CD4-positive, alpha-beta T cell (primary cell): ENCODE measurements at places on chromosomes 13 and 19.

DNA sequence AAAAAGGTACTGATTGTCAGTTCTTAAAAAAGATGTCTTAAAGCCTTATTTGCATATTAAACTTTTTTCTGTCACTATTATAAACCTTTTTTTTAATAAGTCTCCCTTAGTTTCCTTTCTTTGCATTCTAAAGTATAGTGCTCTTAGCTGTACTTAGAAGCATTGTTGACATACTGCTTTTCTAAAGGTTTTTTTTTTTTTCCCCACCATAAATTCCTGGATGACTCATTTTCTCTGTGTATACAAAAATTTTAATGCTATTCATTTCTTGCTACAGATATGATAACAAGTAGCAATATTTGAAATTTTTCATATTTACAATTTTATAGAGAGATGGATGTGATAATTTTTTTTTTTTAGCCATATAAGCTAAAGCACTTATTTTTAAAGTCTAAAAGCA lies 43.5 kb downstream of the METTL21C start:
- DNase-seq: no peak

- peak; percentile 81 for DNase-seq
Observed at GRCh38 chr19:10603084-10603872, 16.2 kb upstream of the AP1M2 start.

DNA sequence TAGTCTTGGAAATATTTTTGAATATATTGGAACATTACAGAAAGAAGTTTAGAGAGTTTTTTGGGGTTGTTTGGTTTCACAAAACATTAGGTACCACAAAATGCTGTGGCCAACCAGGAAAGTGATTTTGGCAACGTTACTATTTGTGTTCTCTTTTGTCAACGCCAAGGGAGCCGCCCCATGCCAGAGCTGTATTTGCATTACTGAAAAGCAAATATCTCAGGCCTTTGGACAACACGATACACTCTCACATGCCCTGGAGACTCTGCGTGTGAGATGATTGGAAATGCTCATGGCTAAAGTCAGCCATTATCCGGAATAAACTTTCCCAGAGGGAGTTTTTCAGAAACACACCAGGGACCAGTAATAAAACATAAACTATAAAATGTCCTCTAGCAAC lies 324.6 kb downstream of the SHISA2 start:
- no peak for DNase-seq

DNA sequence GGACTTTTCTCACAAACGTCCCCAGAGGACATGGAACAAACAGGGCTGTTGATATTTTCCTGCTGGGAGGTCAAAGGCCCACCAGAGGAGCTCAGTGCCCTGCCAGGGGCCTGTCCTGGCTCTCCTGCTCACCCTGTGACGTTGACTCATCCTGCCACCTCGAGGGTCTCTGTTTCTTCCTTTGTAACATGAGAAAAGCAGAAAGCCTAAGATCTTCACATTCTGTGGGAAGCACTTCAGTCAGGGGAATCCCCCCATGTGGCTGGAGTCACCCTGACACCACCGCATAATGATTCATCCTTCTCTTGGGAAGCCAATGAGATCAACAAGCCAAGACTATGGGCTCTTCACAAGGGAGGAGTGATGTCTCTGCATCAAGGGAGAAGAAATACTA lies 147.9 kb downstream of the KATNAL1 start:
- DNase-seq: no peak

DNA sequence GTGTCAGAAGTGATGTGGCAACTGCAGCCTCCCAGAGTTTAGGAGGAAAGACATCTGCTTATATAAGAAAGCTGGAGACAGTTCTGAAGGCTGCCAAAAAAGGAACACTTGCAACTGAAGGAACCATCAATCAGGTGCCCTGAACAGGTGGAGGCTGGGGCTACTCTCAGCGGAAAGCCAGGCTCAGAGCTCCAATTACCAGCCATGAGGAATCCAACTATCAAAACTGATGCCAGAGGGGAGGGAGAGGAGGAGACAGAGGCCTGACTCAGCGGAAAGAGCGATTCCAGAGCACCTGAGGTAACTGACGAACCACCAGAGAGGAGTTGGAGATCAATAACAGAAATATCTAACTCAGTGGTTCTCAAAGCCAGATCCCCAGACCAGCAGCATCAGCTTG lies 24.3 kb downstream of the LEUTX start:
- no peak for DNase-seq

DNA sequence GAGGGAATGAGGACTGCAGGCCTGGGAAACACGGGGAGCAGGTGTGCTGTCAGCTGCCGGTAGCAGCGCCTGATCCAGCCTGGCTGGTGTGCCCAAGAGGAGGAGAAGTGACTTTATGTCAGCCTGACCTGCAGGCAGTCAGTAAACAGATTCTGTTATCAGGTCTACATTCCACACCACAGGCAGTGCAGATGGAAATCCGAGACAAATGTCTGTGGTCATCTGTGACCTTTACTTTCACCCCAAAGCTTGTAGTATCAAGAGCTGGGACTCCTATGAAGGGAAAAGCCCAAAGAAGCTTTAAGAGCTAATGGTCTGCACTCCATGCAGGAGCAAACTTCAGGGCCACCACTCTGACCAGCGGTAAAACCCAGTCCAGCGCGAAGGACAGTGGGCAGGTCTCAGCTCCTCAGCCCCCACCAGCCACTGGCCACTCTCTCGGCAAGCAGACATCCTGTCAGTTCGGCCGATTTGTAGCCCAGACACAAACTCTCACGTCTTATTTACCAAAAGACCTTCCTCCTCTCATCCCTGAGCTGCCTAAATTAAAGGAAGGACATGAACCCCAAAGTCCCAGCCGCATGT lies 7.7 kb downstream of the EPS15L1 start:
- DNase-seq: no peak

DNA sequence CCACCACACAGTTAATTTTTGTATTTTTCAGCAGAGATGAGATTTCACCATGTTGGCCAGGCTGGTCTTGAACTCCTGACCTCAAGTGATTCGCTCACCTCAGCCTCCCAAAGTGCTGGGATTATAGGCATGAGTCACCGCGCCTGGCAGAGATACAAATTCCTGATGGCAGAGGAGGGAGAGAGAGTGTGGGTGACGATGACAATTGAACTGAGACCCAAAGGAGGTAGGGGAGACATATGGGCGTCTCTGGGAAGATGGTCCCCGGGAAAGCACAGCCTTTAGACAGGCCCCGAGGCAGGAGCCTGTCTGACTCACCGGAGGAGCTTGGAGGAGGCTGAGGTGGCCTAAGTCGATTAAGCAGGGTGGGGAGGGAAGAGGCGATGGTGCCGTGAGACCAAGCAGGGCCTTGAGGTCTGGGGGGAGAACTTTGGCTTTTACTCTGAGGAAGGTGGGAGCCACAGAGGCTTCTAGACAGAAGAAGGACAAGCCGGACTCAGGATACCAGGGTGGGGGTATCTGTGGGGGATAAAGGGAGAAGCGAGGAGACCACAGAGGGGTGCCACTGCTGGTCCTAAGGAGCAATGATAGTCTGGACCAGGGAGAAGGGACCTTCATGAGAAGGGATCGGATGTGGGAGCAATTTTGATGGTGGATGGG lies 38.2 kb downstream of the ARRDC2 start:
- DNase-seq: no peak

DNA sequence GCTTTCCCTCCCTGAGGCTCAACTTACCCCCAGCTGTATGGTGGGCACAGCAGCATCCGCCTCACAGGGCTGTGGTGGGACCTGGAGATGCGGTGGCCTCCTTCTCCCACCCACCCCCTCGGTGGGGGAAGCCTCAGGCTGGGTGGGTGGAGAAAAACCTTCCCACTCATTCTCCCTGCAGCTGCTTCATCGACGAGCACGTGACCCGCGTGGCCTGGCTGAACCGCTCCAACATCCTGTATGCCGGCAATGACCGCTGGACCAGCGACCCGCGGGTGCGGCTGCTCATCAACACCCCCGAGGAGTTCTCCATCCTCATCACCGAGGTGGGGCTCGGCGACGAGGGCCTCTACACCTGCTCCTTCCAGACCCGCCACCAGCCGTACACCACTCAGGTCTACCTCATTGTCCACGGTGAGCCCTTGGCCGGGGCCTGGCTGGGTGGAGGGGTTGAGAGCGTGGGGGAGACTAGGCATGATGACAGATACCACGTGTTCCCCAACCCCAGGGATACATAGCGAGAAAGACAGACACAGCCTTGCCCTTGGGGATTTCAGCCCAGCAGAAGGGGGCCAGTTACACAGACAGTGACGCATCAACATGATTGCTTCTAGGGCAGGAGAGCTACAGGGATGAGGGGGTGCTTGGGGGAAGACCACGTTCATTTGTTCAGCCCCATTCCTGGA lies 12.2 kb downstream of the IGLON5 start:
- DNase-seq: no peak

DNA sequence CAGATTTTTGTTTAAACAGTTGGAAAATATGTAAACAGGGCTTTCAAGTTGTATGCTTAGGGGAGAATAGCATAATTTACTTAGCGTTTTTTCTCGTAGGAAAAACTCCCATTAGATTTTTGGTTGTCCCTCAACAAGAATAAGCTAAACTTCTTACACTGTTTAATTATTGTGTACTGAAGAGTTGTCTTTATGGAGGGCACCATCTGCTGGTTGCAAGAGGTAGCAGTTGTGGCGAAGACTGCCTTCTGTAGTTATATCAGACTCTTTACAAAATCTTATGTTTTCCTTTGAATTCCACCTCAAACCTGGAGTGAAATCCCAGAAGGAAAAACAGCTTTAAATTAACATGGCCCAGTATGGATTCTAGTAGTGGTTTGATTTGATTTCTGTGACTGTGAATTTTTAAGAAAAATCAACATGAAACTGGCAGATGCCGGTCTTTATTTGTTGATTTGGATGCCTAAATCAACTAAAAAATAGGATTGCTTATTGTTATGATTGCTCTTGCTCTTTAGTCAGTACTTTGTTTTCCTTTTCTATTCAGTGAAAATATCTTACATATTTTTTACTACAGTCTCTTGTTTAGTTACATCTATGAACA lies 53.4 kb downstream of the PDS5B start:
- peak; percentile 22 for DNase-seq

- DNase-seq: no peak
Observed at GRCh38 chr19:20359933-20360720, 193.1 kb downstream of the ZNF486 start.

DNA sequence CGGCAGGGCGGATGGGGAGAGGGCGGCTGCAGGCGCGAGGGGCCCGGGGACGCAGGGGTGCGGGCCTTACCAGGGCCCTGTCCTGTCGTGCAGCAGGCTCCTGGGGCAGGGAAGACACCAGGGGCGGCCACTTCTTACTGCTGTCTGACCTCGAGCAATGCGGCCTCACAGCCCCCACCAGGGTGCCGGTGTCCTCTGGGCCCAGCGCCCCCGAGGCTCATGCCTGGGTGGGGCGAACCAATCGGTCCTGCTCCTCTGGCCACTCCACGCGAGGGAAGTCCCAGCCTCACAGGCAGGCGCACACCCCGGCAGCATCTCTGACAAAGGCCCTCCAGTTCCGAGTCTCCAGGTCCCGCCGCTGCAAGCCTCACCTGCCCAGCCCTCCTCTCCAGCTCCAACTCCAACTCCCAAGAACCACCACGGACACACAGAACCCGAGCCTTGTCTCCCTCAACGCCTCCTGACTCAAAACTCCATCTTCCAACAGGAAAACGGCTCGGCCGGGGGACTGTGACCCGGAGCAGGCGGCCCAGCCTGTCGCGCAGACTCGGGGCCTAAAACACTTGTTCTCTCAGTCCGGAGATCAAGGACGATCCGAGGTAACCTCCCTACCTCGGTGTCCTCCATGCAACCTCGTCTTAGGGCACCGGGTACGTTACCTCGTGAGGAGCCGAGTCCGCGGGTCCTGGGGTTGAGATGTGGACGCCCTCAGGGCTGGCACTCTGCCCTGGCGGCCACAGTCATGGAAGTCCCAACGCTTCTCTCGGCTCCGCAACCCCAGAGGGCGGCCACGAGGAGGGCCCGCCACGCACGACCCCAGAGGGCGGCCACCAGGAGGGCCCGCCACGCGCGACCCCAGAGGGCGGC lies 6.5 kb downstream of the FGF22 start:
- peak; percentile 32 for DNase-seq

- DNase-seq: no peak
Observed at GRCh38 chr19:29366757-29367156, 153.8 kb upstream of the UQCRFS1 start.

DNA sequence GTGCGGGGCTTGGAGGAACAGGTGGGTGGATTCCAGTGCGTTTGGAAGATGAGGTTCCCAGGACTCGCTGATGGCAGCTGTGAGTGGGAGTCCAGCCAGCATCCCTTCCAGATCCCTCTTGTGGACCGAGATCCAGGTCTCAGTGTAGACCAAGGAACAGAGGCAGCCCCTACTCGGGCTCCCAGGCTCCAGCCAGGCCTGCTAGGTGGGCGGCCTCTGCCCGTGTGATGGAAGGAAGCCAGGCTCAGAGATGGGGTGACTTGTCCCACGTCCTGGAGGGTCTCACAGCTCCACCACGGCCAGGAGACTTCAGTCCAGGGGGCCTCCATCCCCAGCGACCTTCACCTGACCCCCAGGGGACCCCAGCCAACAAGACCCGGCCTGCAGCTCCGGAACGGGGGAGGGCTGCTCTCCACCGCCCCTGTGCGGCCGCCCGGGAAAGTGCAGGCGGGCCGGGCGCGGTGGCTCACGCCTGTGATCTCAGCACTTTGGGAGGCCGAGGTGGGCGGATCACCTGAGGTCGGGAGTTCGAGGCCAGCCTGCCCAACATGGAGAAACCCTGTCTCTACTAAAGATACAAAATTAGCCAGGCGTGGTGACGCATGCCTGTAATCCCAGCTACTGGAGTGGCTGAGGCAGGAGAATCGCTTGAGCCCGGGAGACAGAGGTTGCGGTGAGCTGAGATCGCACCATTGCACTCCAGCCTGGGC lies 729 bp upstream of the MADCAM1 start:
- no peak for DNase-seq

DNA sequence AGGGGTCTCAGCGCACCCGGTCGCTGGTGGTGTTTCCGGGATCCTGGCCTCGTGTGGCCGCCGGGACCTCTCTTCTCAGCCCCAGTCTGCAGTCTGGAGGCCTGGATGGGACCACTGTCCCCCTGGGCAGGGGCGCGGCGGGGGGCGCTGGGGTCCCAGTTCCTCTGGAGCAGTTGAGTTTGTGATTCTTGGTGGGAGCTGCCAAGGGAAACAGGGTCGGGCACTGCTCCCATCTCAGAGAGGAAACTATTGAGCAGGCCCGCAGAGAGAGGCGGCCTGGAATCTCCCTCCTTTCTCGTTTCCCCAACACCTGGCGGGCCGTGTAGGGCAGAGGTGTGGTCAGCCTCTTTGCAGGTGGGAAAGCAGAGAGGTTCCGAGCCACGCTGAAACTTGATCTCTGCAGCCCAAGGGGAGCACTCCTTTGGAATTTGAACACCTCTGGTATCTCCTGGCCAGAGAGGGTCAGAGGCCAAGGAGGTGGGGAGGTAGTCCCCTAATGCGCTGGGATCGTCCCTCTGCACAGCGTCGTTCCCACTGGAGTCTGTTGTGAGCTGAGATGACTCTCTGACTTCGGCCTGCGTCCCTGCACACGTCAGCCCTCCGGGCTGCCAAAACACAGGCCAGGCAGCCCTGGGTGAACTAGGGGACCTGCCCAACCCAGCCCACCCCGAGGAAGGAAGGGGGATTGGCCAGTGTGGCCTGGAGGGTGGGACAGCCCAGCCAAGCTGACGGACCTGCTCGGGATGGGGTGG lies 741 bp downstream of the PLEKHF1 start:
- DNase-seq: no peak
